Ovary (tissue), 10 donors: ENCODE measurements at places on chromosomes 3 and 15. TPM values are rescaled to one million over a fixed set of nuclear protein-coding genes. Genes with fewer than 3 reads are reported as not detected.

GRCh38 chr15:52679232-52680040 lies at the start of gene ATOSA:
TSS of gene ATOSA (minus strand) at chr15:52679388. CDS start at chr15:52678021, 1,367 bp downstream.
- H3K36me3 ChIP-seq = no peaks in the 10 kb centered on the region
- DNase-seq = peak; percentile 90
- H3K4me1 ChIP-seq = peaks cover 2% of the 10 kb centered on the region
- peak within 1 kb of the TSS; percentile 98 for H3K4me3 ChIP-seq
- peak within 1 kb of the TSS; percentile 96 for H3K27ac ChIP-seq

ELL3 gene
- 6.0 TPM for total RNA-seq

DNA sequence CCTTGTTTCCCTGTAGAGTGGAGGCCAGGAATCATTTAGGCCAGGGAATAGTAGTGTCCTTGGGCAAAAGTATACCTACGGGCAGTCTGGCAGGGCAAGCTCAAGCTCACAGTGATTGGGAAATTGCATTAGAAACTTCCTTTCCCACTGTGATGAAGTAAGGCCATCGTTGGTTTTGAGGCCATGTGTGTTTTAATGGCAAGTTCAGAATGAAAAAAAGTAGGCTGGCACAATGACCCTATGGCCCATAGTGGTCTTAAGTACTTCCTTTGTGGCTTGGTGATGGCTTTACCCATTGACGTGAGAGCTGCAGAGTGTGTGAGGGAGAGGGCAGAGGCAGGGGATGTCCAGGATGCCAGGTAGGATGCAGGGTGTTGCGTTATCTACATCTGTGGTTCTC lies 28.8 kb downstream of the LIMD1 start:
- H3K27me3 ChIP-seq = no peaks in the 10 kb centered on the region
- H3K36me3 ChIP-seq = no peaks in the 10 kb centered on the region

GRCh38 chr15:94238539-94239118 lies 7.3 kb downstream of the MCTP2 start:
- H3K27ac ChIP-seq = no peak overlapping the region
- no peak for DNase-seq
- no peaks in the 10 kb centered on the region for H3K36me3 ChIP-seq
- H3K4me3 ChIP-seq = no peak overlapping the region

DNA sequence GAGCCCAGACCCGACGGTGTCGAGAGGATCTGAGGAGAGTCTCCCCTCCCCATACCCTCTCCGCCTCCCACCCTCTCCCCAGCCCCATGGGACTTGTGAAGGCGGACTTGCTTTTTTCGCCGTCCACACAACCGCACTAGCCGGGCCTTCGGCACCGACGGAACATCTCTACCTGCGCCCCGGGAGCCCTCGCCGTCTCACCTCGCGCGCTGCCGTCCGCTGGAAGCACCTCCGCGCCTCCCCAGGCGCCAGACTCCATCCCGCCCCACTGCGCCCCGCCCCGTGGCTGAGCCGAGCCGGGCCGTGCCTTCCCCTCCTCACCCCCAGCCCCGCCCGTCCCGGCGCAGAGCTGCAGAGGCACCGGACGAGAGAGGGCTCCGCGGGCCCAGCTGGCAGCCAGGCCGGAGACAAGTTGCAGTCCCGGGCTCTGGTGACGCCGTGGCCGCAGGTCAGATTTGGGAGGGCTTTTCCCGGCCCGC lies at the start of the genes DUOX1 and DUOXA1:
DUOX1 (plus strand) TSS at position 344 of the 479 bp plus-strand sequence. CDS start 1,973 bp downstream, outside the sequence.
DUOXA1 (minus strand) TSS at position 229 of the 479 bp plus-strand sequence. CDS start 6,865 bp downstream, outside the sequence.
- no peaks in the 10 kb centered on the region for H3K27me3 ChIP-seq
- H3K4me1 ChIP-seq = peaks cover 5% of the 10 kb centered on the region
- no peaks in the 10 kb centered on the region for H3K36me3 ChIP-seq
- H3K4me3 ChIP-seq = peak within 1 kb of the TSS; percentile 0

DNA sequence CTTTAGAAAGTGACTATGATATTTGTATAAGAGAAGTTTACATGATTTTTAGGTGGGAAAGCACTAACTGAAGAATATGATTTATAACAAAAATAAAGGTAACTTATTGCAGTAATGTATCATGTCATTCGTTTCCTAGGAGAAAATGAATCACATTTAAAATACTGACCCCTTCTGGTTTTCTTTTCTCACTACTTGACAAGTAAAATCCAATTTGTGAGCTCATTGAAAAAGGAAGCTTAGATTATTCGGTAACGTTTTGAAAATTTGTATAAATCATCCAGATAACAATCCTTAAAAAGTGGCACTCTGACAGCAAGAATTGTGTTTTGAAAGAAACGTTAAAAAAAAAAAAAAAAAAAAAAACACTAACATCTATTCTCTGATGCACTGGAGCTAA lies 39.0 kb downstream of the NSUN3 start:
- no peak overlapping the region for H3K4me3 ChIP-seq
- no peaks in the 10 kb centered on the region for H3K4me1 ChIP-seq
- H3K36me3 ChIP-seq = no peaks in the 10 kb centered on the region
- no peak overlapping the region for H3K27ac ChIP-seq

DNA sequence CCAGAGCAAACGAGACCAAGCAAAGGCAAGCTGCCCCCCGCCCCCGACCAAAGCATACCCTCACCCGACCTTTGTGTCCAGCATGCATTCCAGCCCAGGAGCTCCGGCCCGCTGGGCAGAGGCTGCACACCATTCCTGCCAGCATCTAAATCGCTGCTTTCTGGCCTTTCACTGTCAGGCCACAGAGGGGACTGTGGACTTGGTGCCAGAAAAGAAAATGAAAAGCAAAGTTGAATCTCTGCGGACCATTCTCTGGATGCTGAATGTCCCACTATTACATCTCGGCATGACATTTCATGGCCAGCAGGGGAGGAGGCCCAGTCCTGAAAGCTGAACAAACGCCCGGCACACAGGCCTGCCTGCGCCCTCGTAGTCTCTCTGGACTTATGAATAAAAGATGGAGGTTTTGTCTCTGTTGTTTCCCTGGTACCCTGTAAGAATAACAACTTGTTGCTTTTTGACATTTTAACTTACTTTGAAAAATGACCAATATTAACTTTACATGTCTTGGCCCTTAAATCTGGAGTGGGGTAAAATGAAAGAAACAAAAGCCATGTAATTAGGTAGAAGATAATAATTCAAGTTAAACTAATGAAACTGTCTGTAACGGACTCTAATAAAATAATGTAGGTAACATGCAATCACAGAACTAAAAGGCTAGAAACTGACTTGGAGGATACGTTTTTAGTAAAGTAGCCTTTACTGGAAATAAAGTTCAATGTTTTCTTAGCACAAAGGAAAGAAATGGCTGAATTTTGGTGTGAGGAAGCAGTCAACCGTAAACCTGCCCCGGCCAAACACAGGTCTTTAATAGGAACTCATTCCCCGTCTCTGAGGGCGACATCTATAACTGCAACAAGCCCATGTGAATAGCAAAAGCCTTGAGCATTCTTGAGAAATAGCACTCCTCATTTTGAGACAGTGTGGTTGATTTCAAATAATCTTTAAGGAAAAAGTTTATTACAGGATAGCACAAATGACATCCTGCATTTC lies 12.7 kb downstream of the IL17RD start:
- no peaks in the 10 kb centered on the region for H3K36me3 ChIP-seq
- no peak for DNase-seq
- no peaks in the 10 kb centered on the region for H3K27me3 ChIP-seq
- H3K4me1 ChIP-seq = peaks cover 19% of the 10 kb centered on the region

GRCh38 chr3:14227856-14228255 lies 49.2 kb downstream of the LSM3 start:
- no peak overlapping the region for H3K4me3 ChIP-seq
- no peaks in the 10 kb centered on the region for H3K27me3 ChIP-seq
- H3K36me3 ChIP-seq = no peaks in the 10 kb centered on the region

GRCh38 chr3:141659821-141660613 lies 78.1 kb upstream of the RNF7 start:
- H3K4me3 ChIP-seq = peak overlapping the region; percentile 48
- peaks cover 19% of the 10 kb centered on the region for H3K4me1 ChIP-seq
- no peaks in the 10 kb centered on the region for H3K27me3 ChIP-seq
- H3K36me3 ChIP-seq = no peaks in the 10 kb centered on the region

GRCh38 chr3:11288021-11288491 lies 15.9 kb downstream of the ATG7 start:
- no peak overlapping the region for H3K4me3 ChIP-seq
- peak overlapping the region; percentile 52 for H3K27ac ChIP-seq
- DNase-seq = no peak
- no peaks in the 10 kb centered on the region for H3K27me3 ChIP-seq

DNA sequence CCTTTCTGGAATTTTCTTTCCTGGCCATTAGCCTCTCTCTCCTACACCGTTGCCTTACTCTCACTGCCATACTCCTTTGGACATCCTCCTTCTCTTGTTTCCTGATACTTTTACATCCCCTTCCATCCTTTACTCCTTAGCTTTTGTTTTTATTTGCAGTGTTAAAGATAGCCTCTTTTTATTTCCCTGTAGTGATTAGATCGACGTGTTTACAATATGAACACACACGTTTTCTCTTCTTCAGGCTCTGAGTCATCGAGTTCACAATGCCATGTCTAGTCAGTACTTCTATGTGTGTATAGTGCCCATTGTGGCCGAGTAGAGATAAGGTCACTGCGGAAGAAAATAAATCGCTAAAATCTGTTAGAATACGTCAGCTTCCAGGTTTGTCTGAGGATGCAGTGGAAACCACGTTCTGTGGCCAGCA lies 208.5 kb downstream of the LPP start:
- no peaks in the 10 kb centered on the region for H3K36me3 ChIP-seq
- no peak overlapping the region for H3K27ac ChIP-seq

CCR8 gene
- total RNA-seq = not detected

GRCh38 chr15:75028991-75029377 lies 5.6 kb downstream of the PPCDC start:
- no peak for DNase-seq
- no peaks in the 10 kb centered on the region for H3K36me3 ChIP-seq
- H3K4me1 ChIP-seq = peaks cover 9% of the 10 kb centered on the region
- H3K27ac ChIP-seq = no peak overlapping the region
- H3K27me3 ChIP-seq = no peaks in the 10 kb centered on the region

DNA sequence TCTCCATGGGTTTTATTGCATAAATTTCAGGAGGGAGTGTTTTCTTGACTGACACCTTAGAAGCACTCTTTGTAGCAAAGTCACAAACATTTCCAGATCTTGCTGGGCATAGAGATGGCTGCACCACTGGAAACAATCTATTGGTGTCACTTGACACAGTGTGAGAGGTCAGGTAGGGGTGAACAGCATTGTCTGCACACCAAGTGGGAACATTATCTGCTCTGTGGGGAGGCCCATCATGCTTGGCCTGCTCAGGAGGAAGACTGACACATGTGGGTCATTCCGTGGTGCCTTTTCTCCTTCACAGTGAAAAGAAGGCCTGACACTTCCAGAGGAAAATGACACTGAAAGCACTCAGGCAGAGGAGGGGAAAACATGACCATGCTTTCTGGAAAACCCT lies 149.9 kb upstream of the GALNT15 start:
- H3K4me3 ChIP-seq = no peak overlapping the region
- H3K36me3 ChIP-seq = no peaks in the 10 kb centered on the region
- H3K27ac ChIP-seq = no peak overlapping the region
- no peaks in the 10 kb centered on the region for H3K27me3 ChIP-seq
- DNase-seq = no peak

DNA sequence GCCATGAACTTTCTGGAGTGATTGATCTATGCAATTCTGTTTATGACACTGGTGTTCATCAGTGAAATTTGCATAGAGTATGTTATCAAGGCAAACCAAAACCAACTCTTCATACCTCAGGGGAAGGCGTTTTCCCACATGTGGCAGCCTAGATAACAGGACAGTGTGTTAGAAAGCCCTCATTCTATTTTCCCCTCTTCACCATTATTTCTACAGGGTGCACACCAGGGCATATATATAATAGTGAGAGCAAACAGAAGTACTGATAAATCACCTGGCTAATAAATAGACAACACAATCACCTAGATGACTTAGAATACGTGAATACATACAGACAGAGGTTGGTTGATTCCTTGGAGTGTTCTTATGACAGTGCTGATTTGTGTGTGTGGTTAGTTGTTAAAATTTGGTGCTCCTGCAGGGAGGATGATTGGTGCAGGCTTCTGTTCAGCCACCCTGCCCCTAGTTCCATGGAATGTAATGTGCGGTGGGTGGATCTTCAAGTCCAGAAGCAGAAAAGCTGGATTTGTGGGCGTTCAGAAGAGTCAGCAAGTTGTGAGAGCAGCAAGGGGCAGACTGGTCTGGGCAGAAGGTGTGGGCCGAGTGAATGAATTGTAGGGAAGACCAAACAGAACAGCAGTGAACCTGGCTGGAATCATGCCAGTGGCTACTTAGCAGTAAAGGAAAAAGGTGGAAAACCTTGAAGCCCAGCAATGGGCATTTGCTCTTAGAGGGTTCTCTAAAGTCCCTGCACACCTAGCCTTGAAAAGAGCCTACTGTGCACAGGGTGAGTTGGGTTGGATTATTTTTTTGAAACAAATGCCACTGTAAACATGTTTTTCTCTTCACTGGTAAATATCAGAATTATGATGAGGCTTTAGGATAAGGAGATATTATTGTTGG lies 11.7 kb upstream of the RARRES1 start:
- no peak overlapping the region for H3K27ac ChIP-seq
- H3K4me3 ChIP-seq = no peak overlapping the region
- H3K27me3 ChIP-seq = no peaks in the 10 kb centered on the region
- H3K36me3 ChIP-seq = no peaks in the 10 kb centered on the region
- no peaks in the 10 kb centered on the region for H3K4me1 ChIP-seq

TYRO3 gene
- 181 TPM for total RNA-seq

- H3K4me1 ChIP-seq = no peaks in the 10 kb centered on the region
- DNase-seq = no peak
- no peak overlapping the region for H3K27ac ChIP-seq
- H3K4me3 ChIP-seq = no peak overlapping the region
Measured at GRCh38 chr3:53180305-53181023, 19.5 kb downstream of the PRKCD start.

DNA sequence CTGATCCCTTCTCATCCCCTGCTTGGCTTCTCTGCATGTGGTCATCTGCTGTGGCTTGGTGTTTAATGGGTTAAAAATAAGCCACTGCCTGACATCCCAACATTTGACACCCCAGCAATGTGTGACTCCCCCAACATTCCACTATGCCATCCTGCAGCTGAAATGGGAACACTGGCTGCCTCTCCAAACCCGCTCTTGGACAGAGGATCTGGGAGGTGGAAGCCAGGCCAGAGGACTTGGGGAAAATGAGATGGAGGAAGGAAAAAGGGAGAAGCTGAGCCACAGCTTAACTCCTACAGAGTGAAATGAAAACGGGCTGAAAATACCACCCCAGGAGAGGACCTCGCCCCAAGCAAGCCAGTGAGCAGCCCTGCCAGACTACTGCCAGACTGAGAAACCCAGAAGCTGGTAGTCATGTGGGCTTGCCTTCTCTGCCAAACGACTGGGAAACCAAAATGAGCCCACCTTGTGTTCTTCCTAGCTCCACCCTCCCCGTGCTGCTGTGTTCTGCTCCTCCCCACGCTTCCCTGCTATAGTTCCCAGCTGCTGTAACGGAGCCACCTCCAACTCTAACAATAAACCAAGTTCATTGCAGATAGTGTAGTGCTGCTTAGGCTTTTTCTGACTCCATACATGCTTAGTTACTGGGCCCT lies 13.7 kb downstream of the MAP1A start:
- H3K27ac ChIP-seq = no peak overlapping the region
- no peaks in the 10 kb centered on the region for H3K4me1 ChIP-seq
- no peak for DNase-seq
- H3K4me3 ChIP-seq = no peak overlapping the region
- H3K36me3 ChIP-seq = no peaks in the 10 kb centered on the region
- H3K27me3 ChIP-seq = no peaks in the 10 kb centered on the region

- no peaks in the 10 kb centered on the region for H3K36me3 ChIP-seq
- peaks cover 15% of the 10 kb centered on the region for H3K4me1 ChIP-seq
- H3K27me3 ChIP-seq = no peaks in the 10 kb centered on the region
- H3K4me3 ChIP-seq = no peak overlapping the region
Measured at GRCh38 chr3:14459787-14460186, 57.4 kb downstream of the SLC6A6 start.
